Retina (tissue), 1 donor: ENCODE measurements at places on chromosomes 11 and 22.

GRCh38 chr11:105181100-105181499 is 41.5 kb upstream of the CARD18 start:
- DNase-seq = no peak

- DNase-seq = no peak
These were observed 26.9 kb upstream of the ALKBH3 start for GRCh38 chr11:43853781-43854180.

GRCh38 chr11:6497069-6497839 is at the start of gene DNHD1:
Gene DNHD1, plus strand, starts transcription at chr11:6497280. Its CDS starts 936 bp downstream, at chr11:6498216.
- peak; percentile 9 for DNase-seq

- DNase-seq = peak; percentile 45
These were observed 11.9 kb downstream of the DKK3 start for GRCh38 chr11:11996321-11997048.

- no peak for DNase-seq
These were observed 472.6 kb downstream of the NELL1 start for GRCh38 chr11:21142007-21142406.

GRCh38 chr22:38327805-38328204 is 10.6 kb upstream of the CSNK1E start:
- no peak for DNase-seq

GRCh38 chr11:69541501-69542313 is 60.2 kb downstream of the LINC01488 start:
- no peak for DNase-seq

GRCh38 chr11:66676931-66677598 is 622 bp downstream of the RBM4B start:
- no peak for DNase-seq

DNA sequence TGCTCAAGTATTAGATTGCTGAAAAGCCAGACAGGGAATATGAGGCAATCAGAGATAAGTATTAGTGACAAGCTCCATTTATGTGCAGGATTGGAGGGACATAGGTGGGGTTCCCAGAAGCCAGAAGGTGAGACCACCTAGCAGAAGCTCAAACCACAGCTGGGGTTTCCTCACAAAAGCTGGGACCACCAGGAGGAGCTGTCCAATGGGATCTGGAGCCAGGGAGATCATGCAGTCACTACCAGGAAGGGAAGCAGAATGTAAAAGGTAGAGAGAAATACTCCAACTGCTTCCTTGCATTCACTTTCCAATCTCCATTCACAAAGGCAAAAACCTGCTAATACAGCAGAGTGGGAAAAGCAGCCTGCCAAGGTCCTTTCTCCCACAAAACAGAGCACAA is 5.2 kb upstream of the FSHB start:
- no peak for DNase-seq

DNA sequence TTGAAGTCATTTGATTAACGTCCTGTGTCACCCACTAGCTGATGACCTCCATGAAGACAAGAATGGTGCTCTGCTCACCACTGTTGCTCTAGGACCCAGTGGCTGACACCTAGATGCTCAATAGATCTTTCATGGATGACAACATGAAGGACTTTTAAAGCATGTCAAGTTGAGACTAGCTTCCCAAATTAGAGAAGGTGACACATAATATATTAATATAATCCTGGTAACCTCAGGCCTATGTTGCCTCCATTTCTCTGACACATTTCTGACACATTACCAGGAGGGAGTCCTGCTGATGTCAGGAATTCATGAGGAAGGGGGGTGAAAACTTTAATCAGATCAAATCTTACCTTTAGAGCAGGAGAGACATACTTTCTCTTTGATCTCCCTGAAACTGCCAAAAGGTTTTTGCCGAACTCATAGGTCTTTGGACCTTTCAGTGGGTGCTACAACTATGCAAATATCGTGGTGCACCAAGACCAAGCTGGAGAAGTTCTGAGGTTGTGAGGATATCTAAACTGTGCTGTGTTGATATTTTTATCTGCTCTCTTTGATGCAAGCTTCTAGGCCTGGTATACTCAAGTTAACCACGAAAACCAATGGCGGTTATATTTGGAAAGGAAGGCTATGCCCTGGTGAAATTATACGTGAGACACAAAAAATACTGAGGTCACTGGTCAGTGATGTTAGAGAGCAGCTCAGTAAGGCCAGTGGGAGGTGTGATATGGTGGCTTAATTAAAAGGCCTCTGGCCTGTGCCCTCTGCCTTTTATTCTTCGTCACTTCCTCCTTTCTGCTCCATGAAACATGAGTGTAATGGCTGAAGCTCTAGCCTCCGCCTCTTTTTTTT is 13.2 kb upstream of the AMPD3 start:
- no peak for DNase-seq

DNA sequence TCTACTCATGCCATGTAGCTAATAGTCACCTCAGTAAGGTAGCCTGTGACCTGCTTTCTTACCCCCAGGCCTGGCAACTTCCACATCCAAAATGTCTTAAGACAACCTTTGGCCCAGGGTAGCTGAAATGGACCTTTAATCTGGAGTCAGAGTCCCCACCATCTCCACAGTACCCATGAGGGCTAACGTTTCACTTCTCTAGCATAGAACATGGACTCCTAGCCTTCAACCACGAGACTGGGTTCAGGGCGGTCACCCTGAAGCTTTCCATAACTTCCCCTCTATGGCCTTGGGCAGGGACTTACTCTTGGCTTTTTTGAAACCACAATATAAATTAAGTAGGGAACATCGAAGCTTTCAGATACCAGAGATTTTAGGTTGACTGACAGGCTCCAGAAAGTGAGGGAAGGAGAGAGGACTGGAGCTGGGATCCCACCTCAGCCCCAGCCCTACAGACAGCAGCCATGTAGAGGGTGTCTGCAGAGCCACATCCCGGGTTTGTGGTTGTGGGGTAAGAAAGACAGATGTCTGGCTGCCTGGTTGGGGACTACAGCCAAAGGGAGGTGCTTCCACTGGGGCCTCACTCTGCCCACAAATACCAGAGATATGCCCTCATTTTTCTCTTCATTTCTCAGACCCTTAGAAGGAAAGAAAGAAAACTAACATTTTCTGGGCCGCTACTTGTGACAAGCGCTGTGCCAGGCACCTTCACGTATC is 2.6 kb downstream of the TBC1D10A start:
- no peak for DNase-seq

- no peak for DNase-seq
These were observed 28.4 kb downstream of the ZNF143 start for GRCh38 chr11:9489080-9489765.

DNA sequence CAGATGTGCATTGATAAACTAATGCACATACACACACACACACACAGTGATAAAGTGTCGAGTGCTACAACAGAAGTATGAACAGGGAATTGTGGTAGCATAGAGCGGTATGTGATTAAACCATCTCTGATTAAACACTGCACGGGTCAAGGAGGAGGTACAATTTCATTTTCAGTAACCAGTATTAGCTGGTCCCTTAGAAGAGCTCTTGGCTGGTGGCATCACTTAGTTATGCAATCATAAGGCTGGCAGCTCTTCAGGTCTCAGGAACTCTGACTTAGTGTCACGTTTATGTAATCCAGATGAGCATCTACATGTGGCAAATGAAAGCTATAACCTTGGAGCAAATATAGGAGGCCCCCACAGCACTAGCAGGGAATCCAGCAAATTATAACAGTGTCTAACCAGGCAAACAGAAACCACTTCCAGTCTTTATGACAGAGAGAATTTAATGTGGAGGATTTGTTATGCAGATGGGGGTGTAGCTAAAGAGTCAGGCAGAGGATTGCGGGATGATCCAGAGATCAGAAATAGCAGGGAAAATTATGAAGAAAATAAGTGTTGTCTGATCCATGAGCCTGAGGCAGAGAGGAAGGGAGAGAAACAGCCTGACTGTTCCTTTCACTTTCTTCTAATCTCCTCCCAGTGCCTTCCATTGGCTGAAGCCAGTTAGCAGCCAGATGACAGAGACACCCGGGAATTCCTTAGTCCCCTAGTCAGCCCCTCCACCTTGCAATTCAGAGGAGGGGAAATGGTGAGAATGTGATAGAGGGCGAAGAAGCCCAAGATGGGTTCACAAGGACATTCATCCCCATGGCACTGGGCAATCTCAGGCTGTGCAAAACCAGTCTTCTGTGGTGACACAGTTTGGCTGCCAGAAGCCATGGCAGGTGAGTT is 533.1 kb upstream of the TENM4 start:
- no peak for DNase-seq

DNA sequence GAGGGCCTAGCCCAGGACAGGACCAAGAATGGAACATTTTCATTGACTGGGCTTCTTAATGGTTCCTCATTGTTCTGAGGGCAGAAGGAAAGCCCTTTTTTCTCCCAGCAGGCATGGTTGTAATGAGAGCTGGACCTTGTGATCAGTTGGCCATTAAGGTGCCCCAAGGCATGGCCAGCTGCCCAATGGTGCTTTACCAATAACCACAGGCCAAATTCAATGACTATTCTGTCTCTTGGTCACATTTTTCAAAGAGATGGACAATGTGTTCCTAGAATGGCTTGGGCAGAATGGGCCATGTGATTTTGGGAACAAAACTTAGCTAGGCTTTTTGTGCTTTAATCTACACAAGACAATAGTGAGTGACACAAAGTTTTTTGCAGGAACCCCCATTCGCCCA is 7.3 kb downstream of the NAV2 start:
- no peak for DNase-seq

- peak; percentile 40 for DNase-seq
These were observed 71.0 kb upstream of the TP53I11 start for GRCh38 chr11:45021692-45022141.

GRCh38 chr11:102753267-102753666 is 27.2 kb downstream of the MMP10 start:
- DNase-seq = no peak
